ENCODE measurements at places on chromosomes 7 and 10. TPM values are rescaled to one million over a fixed set of nuclear protein-coding genes. Genes with fewer than 3 reads are reported as not detected.
A peak's percentile ranks its signal among the peaks of the same experiment; 100 is the strongest.

DNA sequence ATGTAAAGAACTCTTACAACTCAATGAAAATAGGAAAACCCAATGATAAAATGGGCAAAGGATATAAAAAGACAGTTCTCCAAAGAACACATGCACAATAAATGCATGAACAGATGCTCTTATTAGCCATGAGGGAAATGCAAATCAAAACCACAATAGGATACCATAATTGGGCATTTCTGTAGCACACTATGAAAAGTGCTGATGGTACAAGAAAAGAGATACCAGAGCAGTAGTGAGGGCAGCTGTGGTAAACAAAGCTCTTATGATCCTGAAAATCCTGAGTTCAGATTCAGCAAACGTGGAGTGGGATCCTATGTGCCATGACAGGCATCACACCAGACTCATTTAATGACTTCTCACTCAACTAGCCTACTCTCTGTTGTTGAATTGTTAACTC, 96.7 kb upstream of the SLC25A13 start:
- no peak for DNase-seq
- H3K4me1 ChIP-seq: 0 out of 2 replicates have a peak, but pooled peaks cover 5% of the 10 kb centered on the region
- H3K27ac ChIP-seq: no peak overlapping the region
- no peaks in the 10 kb centered on the region for H3K36me3 ChIP-seq

DNA sequence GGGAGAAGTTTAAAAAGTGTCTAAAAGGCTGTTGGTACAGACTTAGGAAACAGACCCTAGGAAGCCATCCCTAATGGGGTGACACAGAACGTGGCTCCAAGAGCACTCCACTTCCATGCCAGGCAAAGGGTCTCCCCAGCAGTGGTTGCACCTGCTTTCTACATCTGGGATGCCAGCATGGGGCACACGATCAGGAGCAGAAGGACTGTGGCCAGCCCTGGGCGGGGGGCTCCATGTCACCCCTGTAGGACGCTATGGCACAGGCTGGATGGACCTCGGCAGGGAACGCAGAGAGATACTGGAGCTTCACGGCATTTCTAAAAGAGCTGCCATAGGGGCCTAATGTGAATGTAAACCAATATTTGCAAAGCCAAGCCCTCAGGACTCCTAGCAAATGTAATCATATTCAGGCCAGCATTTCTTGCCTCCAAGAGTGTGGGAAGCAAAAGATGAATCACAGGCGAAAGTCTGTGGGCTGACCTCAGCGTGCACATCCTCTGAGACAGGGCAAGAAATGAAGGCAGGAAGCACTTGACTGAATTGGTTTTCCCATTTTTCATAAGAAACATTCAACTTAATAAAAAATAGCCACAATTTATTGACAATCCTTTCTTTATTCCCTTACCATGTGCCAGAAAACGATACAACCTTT, 93.9 kb downstream of the ATXN7L1 start:
- H3K27me3 ChIP-seq: no peaks in the 10 kb centered on the region
- no peak overlapping the region for H3K27ac ChIP-seq

GRCh38 chr10:83654689-83655088, 484.6 kb upstream of the GHITM start:
- no peak overlapping the region for H3K27ac ChIP-seq
- no peak for DNase-seq
- no peaks in the 10 kb centered on the region for H3K4me1 ChIP-seq
- H3K27me3 ChIP-seq: no peaks in the 10 kb centered on the region
- H3K4me3 ChIP-seq: no peak overlapping the region

DNA sequence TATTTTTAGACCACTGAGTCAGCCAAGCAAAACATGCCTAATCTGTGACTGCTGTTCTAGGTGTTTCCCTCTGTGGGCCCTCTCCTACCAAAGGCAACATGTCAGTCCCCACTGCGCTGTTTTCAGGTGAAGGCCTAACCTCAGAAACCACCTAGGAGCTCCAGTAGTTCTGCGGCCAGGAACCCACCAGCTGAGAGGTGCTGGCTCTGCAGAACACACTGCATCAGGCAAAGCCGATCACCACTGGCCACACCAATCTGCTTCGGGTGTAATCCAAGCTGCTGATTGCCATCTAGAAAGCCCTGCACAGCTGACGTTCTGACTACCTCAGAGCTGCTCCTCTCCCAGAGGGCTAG, 14.9 kb downstream of the CAMK2G start:
- H3K27ac ChIP-seq: no peak overlapping the region
- no peak for DNase-seq
- peaks cover 68% of the 10 kb centered on the region for H3K36me3 ChIP-seq
- H3K4me1 ChIP-seq: no peaks in the 10 kb centered on the region

DNA sequence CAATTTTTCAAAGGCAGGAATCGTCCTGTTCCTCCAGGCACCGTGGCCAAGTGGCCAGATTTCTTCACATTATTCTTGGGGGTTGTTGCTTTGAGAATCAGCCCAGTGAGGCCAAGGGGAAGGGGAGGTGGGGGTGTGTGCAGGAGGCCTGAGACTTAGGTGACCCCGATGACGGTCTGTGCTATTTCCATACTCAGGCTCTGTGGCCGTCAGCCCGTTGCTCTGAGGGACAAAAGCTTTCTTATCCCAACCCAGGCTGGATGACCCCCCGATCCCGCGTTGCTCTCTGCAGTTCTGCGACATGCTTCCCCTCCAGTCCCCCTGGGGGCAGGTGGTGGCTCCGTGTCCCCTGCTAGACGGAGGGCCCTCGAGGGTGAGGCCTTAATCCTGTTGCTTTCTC, 14.2 kb downstream of the DOCK1 start:
- no peak overlapping the region for H3K4me3 ChIP-seq
- H3K36me3 ChIP-seq: no peaks in the 10 kb centered on the region
- no peak overlapping the region for H3K27ac ChIP-seq
- H3K27me3 ChIP-seq: no peaks in the 10 kb centered on the region
- H3K4me1 ChIP-seq: no peaks in the 10 kb centered on the region

DNA sequence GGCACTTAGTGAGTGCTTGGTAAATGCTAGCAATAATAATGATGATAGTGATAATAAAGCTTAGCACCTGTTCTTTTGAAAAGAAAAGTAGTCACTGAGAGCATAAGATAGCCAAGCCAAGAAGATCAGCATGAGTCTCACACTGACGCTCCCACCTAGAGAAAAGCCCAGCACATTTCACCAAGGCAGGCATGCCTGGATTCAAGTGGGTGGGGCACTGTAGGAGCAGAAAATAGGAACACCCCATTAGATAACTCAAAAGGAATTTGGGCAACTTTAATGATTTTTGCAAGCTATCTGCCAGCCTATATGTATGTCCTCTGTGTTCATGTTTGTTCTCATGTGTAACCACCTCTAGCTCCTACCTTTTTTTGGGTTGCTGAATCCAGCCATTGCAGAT, 18.1 kb upstream of the SORBS1 start:
- no peaks in the 10 kb centered on the region for H3K36me3 ChIP-seq
- H3K27me3 ChIP-seq: no peaks in the 10 kb centered on the region
- H3K4me1 ChIP-seq: no peaks in the 10 kb centered on the region
- no peak for DNase-seq
- H3K4me3 ChIP-seq: no peak overlapping the region

The PPP1R17 gene
- total RNA-seq: not detected

The PRKCQ gene
- total RNA-seq: 5.3 TPM

- no peaks in the 10 kb centered on the region for H3K27me3 ChIP-seq
- peak; percentile 52 for DNase-seq
- peak overlapping the region; percentile 77 for H3K27ac ChIP-seq
- H3K36me3 ChIP-seq: peaks cover 19% of the 10 kb centered on the region
- peak overlapping the region; percentile 100 for H3K4me3 ChIP-seq
These were observed 881 bp upstream of the SSBP1 start for GRCh38 chr7:141737118-141737835.

- no peaks in the 10 kb centered on the region for H3K4me1 ChIP-seq
- DNase-seq: no peak
- H3K27me3 ChIP-seq: no peaks in the 10 kb centered on the region
- H3K27ac ChIP-seq: no peak overlapping the region
- H3K36me3 ChIP-seq: no peaks in the 10 kb centered on the region
- no peak overlapping the region for H3K4me3 ChIP-seq
These were observed 134.0 kb upstream of the SLC26A5 start for GRCh38 chr7:103580031-103580430.

The HTR7 gene
- 0.52 TPM for total RNA-seq

GRCh38 chr10:16182688-16183087, 254.1 kb upstream of the PTER start:
- H3K27me3 ChIP-seq: no peaks in the 10 kb centered on the region
- no peaks in the 10 kb centered on the region for H3K36me3 ChIP-seq
- no peak for DNase-seq
- H3K4me3 ChIP-seq: no peak overlapping the region
- no peaks in the 10 kb centered on the region for H3K4me1 ChIP-seq

The OPN4 gene
- total RNA-seq: 0.23 TPM

The ZPBP gene
- total RNA-seq: not detected

The LRRTM3 gene
- total RNA-seq: not detected

- no peaks in the 10 kb centered on the region for H3K4me1 ChIP-seq
- no peaks in the 10 kb centered on the region for H3K36me3 ChIP-seq
- no peak for DNase-seq
These were observed 889 bp upstream of the GPR15LG start for GRCh38 chr10:84172467-84173356.

The MMD2 gene
- not detected for total RNA-seq

The SLC26A5 gene
- total RNA-seq: not detected

The GBX1 gene
- not detected for total RNA-seq

- no peaks in the 10 kb centered on the region for H3K27me3 ChIP-seq
- no peak overlapping the region for H3K4me3 ChIP-seq
- no peak for DNase-seq
- H3K4me1 ChIP-seq: no peaks in the 10 kb centered on the region
- no peaks in the 10 kb centered on the region for H3K36me3 ChIP-seq
These were observed 166.5 kb upstream of the COL1A2 start for GRCh38 chr7:94228223-94228622.

DNA sequence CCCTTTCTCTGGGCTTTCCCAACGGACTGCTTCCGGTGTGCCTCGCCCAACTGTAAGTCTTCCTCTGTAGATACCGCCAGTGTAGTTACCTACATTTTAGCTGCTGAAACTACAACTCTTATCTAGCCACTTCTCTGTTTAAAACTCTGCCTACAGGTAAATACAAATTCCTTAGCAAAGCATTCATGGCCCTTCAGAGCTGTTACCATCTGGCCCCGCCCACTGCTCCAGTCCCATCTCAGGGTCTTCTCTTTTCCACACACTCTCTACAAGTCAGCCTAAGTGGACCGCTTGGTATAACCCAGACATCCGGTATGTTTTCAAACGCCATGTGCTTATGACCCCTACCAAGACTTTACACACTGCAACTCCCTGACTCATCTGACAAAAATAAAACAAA, 41.0 kb upstream of the LAMB4 start:
- H3K4me3 ChIP-seq: no peak overlapping the region
- H3K27me3 ChIP-seq: no peaks in the 10 kb centered on the region
- H3K27ac ChIP-seq: no peak overlapping the region

DNA sequence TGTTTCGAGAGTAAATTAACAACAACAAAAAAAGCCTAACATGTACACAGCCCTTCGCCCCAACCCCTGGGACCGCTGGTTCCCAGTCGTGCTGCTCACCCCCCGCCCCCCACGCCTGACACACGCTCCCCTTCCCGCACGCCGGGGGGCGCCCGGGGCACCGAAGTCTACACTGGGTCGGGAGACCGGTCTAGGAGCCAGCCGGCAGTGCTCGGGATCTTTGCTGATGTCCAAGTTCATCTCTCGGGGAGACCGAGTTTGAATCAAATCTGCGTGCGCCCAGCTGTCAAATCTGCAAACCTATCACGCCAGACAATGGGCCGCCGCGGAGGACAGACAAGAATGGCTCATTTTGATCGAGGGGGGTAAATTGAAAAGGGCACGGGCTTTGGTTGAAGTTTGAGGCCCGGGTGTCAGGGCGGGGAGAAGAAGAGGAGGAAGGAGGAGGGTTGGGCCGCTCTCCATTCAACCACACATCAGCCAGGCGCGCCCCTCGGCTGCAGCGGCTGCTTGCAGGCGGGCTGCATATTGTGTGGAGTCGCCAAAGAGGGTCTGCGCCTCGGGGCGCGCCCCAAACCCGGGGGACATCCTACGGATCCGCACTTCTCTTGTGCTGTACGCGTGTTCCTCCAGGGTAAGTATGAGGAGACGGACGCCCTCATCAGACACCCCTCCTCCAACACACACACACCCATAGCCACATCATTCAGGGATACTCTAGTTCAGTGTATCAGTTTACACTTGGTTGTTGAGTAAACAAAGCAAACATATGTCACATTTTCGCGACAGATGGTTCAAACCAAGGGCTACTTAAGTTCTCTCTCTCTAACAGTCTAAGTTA, 1.3 kb upstream of the GFRA1 start:
- H3K27ac ChIP-seq: no peak overlapping the region
- no peak for DNase-seq
- H3K36me3 ChIP-seq: no peaks in the 10 kb centered on the region
- no peaks in the 10 kb centered on the region for H3K4me1 ChIP-seq
